SHP77 treated with DMSO at 0.1 percent for 48 hours (cell line): ENCODE measurements at places on chromosomes 6 and 20.
A peak's percentile ranks its signal among the peaks of the same experiment; 100 is the strongest.

DNA sequence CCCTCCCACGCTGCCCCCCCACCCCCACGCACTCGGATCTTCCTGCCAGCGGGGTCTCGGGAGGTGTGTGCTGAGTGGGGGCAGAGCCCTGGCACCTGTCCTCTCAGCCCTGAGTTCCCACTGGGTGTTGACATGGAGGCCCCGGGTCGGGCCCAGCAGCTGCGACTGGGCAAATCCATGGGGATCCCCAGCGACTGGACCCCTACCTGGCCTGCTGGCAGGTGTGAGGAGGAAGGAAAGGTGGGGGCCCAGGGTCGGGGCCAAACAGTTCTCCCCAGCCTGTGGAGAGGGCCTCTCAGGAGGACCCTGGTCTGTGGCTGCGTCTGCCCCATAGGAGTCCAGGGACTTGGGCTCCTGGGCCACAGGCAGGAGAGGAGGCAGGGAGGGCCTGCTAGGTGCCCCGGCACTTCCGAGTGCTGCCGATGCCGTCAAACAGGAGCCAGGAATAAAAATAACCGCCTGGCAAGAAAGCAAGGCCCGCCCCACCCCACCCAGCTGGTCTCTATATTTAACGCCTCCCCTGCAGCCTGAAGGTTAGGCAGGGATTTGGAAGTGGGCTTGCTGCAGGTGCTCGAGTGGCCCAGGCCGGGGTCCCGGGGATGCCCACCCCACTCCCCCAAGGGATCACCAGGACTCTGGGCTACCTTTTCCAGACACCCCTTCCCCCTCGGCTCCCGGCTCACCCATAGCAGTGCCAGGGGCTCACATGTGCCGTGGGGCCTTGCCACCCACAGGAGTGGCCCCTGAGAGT is 1.4 kb upstream of the EEF1A2 start:
- no peak for DNase-seq

DNA sequence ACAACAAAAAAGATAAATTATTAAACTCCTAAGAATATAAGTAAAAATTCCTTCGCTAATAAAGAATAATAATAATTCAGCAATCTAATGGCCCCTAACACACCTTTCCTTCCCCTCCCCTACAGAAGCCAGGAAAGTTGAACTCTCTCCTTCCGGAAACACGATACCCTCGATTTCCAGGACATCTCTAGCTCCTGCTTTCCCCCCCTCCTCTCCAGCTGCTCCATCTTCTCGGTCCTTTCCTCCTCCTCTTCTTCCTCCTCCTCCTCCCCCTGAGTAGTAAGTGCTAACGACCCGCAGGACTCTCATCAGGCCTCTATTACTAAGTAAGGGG is 603 bp downstream of the TASP1 start:
- DNase-seq = no peak

GRCh38 chr6:9087470-9087869 is 652.1 kb upstream of the SLC35B3 start:
- peak; percentile 87 for DNase-seq

GRCh38 chr6:100347901-100348550 is 116.7 kb downstream of the SIM1 start:
- no peak for DNase-seq

GRCh38 chr6:6588064-6588923 is at the start of gene LY86:
LY86 (plus strand) TSS chr6:6588720; CDS start chr6:6588735, 15 bp downstream.
- DNase-seq = no peak

- DNase-seq = peak; percentile 72
Observed at GRCh38 chr6:156190270-156190669, 586.9 kb upstream of the ARID1B start.

DNA sequence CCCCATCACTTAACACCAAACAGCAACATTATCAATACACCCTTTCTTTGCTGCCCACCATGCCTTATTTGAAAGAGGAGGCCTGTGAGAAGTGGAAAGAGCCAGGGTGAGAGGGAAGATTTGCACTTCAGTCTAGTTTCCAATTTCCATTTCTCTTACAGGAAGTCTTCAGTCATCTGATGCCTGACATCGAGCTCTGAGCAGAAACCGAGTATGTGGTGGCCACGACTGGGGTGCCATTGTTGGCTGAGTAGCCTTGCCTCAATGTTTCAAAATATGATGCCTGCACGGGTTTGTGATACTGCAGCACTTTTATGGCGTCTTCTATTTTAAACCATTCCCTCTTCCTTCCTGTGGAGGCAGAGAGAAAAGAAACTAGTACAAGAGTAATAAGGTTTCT is 39.8 kb upstream of the SMIM29 start:
- no peak for DNase-seq

DNA sequence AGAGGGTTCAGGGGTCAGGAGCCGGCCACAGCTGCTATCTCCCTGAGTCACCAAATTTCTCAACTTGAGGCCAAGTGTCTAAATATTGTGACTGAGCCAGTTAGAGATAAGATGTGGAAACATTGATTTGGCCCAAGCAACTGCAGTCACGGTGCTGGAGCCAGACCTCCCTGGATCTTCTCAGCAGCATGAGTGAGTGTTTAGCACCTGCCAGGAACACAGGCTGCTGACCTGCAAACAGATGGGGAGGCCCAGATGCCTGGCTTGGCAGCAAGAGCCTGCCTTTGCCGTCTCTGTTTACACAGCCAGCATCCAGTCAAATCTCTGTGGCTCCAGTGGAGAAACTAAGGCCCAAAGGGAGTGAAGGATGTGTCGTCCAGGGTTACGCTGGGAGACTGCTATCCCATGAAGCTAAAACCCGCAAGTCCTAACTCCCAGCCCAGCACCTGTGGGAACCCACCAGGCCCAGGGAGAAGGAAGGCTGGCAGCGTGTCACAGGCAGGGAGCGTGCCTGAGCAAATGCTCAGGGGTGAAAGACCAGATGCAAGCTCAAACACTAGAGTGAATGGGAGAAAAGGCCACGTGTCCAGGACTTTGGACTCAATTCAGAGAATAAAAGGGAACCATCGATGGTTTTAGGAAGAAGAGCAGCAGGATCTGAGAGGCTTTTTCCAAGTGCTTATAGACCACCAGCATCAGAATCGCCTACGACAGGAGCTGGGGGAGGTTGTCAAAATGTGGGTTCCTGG is 15.9 kb upstream of the PTGIS start:
- peak; percentile 70 for DNase-seq

DNA sequence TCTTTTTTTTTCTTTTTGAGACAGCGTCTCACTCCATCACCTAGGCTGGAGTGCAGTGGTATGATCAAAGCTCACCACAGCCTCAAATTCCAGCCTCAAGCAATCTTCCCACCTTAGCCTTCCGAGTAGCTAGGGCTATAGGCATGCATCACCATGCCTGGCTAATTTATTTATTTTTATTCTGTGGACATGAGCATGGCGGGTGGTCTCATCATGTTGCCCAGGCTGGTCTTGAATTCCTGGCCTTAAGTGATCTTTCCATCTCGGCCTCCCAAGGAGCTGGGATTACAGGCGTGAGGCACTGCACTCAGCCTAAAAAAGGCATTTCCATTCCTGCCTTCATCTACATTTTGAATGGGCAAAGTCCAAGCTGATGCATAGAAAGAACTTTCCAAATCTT is 56.2 kb upstream of the BEND3 start:
- no peak for DNase-seq

GRCh38 chr6:127869772-127870404 is 31.0 kb downstream of the THEMIS start:
- DNase-seq = no peak

GRCh38 chr20:653590-654416 is 803 bp upstream of the SRXN1 start:
- DNase-seq = no peak

GRCh38 chr6:84536885-84537638 is 227.3 kb downstream of the TBX18 start:
- DNase-seq = no peak

DNA sequence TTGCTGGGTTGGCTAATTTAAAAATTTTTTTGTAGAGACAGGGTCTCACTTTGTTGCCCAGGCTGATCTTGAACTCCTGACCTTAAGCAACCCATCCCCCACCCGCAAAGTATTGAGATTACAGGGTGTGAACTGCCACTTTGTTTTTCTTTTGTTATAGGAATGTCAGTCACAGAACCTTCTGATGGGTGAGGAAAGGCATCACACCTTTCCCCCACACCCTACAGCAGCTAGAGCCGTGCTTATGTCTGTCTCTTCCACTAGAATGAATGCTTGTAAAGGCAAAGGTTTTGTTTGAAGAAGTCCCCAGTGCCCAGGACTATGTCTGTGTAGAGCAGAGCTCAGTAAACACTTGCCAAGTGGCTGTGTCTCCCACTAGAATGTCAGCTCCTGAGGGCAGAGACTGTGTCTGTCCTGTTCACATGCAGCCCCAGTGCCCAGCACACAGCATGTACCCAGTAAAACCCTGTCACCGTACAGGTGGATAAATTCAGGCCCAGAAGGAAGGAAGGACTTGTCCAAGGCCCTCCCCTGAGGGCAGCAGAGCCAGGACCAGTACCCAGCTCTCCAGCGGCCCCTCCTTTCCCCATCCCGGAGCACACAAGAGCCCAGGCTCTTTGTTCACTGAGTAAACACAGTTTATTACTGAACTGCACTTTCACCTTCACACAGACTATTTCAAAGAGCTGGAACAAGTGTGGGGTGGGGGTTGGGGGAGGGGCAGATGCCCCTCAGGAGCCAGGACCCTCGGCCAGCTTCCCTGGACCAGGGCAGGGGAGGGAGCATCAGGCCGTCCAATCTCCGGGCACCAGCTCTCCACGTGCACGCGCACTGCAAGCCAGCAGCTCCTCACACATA is 26.4 kb downstream of the COX4I2 start:
- no peak for DNase-seq

DNA sequence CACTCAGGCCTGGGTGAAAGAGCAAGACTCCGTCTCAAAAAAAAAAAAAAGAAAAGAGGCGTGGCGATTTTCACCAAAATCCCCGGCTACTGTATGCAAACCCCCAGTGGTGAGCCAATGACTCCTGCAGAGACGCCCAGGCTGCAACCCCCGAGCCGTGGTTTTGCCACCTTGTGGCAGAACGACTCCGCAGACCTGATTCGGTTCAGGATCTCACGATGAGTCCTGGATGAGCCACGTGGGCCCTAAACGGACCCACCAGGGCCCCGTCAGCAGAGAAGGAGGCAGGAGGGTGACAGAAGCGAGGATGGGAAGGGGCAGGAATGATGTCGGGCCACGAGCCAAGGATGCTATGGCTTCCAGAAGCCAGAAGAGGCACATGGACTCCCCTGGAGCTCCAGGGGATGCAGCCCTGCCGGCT is 42.5 kb downstream of the SLC2A4RG start:
- no peak for DNase-seq

GRCh38 chr6:71226151-71226550 is 62.5 kb upstream of the OGFRL1 start:
- DNase-seq = no peak
